Astrocyte of the cerebellum (primary cell): ENCODE measurements at places on chromosomes 2 and 18.

DNA sequence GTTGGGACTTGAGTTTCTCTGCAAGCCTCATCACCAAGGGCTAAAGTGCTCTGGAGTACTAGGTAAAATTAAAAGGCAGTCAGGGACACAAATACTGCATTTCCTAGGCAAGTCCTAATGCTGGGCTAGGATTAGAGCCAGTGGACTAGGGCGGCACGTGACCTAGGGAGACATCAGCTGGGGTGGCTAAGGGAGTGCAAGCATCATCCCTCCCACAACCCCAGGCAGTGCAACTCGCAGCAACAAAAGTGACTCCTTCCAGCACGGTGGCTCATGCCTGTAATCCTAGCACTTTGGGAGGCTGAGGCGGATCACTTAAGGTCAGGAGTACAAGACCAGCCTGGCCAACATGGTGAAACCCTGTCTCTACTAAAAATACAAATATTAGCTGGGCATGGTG is 30.7 kb upstream of the UPP2 start:
- DNase-seq, result no peak

DNA sequence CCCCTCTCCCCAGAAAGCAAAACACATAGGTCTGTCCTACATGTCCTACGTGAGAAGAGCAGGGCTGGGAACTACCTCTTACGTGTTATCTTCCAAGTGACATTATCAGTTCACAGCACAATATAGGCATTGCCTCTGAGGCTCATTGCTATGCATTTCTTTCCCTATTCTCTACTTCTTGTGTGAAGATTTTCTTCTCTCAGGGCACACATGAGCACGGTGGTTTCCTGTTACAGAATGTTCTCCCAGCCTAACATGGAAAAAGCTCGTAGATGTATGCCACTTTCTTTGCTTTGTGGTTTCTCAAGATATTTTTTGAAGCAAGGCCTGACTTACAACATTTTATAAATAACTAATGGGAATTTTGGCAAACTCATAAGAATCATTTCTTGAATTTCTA is 19.4 kb upstream of the DSC3 start:
- peak; percentile 13 for DNase-seq

GRCh38 chr2:184875212-184875611 is 276.9 kb downstream of the ZNF804A start:
- DNase-seq, result no peak

DNA sequence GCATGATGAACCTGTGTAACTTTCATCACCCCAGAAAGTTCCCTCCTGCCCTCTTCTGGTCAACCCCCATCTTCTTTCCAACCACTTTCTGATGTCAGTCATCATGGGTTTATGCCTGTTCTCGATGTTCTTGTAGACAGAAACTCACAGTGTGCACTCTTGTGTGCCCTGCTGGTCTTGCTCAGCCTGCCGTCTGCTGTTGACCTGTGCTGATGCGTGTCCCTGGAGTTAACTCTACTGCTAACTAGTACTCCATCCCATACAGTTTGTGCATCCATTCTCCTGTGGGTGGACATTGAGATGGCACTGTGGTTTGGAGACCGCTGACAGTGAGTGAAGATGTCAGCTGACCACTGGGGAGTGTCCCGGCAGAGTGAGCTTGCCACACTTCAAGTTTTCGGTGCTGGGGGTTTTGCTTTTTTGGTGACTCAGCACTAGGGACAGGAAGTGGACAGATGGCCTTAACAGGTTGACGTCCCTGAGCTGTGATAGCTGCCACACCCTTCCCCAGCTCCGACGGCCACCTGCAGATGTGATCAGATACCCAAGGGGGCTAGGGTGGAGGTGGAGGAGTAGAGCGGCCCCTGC is 14.8 kb downstream of the KLHL29 start:
- DNase-seq, result no peak

- DNase-seq, result no peak
Observed at GRCh38 chr2:73134471-73134870, 21.7 kb upstream of the RAB11FIP5 start.

DNA sequence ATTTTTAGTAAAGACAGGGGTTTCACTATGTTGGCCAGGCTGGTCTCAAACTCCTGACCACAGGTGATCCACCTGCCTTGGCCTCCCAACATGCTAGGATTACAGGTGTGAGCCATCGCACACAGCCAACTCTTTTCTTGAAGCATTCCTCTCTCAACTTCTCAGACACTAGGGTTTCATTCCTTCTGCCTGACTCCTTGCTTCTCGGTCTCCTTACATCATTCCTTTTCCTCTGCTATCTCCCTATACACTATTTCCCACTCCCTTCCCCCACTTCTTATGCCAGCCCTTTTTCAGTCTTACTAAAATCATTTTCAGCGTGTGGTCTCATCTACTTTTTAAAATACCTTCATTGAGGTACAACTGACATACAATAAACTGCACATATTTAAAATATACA is 6.1 kb downstream of the SOS1 start:
- no peak for DNase-seq

GRCh38 chr18:75928706-75929105 is 501.2 kb upstream of the SMIM21 start:
- no peak for DNase-seq

DNA sequence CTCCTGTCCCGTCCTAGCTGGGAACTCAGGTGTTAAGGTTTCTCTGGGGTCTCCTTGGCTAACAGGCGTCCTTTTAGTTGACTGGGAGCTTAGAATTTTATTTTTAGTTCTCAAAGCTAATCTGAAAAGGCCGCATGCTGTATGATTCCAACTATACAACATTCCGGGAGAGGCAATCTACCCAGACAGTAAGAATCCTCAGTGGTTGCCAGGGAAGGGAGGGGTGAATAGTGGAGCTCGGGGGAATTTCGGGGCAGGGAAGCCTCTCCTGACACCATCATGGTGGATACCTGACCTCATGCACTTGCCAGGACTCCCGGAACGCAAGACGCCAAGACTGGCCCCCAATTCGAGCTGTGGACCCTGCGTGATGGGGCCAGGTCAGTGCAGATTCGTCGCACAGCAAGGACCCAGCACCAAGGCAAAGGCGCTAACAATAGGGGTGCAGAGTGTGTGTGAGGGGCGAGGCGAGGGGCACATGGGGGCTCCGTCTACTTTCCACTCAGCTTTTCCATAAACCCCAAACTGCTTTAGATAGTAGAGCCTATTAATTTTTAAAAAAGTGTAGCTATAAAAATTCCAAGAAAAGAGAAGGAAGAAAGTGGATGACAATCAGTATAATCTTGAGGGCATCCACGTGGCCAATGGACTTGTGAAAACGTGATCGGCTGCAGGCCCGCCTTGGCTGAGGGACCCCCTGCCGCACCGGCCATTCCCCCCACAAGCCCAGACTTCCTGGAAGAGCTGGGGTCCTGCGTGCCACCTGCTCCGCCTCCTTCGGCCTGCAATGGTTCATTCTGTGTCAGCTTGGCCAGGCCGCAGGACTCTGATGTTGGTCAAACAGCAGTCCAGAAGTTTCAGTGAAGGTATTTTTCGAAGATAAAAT is 17.3 kb downstream of the PDCD1 start:
- no peak for DNase-seq

- DNase-seq, result no peak
Observed at GRCh38 chr2:15040429-15041084, 408.0 kb downstream of the LRATD1 start.

- DNase-seq, result peak; percentile 28
Observed at GRCh38 chr2:207734264-207734635, 22.8 kb downstream of the CCNYL1 start.

GRCh38 chr18:59229191-59229590 is 9.2 kb downstream of the GRP start:
- DNase-seq, result no peak

DNA sequence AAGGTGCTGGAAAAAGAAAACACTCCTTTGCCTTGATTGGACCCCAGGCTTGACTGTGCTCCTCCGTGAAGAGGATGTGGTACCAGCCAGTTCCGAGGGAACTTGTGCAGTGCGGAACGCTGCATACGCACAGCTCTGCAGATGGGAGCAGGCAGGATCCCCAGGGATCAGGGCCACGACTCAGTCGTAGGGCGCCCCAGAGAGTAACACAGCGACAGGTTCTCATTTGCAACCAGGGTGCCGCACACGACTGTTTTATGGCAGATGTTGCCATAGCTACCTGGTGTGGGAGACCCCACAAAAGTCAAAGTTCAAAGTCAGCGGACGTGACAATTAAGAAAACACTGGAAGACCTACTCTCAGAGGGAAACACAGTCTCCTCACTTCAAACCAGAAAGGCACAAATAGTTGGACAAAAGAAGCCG is 779 bp downstream of the MALL start:
- no peak for DNase-seq

DNA sequence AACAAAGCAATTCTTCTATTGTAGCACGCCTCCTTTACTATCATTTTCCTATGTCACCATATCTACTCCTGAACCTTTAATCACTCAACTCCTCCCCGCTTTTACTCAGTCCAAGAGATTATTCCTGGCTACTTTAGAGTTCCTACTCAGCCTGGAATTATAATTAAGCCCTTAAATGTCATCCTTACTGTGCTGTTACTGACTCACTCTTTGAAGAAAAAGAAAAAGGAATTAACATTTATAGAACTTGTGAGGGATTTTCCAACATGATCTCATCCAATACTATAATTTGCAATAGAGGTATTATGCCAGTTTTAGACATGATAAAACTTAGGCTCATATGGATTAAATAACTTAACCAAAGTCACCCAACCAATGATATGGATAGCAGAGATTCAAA is 61.7 kb downstream of the CCDC88A start:
- DNase-seq, result no peak

DNA sequence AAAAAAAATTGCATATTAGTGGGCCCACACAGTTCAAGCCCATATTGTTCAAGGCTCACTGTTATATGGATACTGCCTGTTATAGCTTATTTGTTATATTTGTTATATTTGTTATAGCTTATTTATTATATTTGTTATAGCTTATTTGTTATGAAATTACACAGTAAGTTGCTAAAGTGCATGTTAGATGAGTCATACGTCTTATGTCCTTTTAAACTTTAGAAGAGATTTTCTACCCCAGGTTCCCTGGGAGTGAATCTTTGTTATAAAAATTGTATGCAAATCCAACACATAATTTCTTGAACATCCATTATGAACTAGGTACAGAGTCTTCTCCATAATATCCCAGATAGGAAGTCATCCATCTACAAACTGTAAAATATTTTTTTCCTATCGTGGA is 22.1 kb downstream of the HTR2B start:
- no peak for DNase-seq

DNA sequence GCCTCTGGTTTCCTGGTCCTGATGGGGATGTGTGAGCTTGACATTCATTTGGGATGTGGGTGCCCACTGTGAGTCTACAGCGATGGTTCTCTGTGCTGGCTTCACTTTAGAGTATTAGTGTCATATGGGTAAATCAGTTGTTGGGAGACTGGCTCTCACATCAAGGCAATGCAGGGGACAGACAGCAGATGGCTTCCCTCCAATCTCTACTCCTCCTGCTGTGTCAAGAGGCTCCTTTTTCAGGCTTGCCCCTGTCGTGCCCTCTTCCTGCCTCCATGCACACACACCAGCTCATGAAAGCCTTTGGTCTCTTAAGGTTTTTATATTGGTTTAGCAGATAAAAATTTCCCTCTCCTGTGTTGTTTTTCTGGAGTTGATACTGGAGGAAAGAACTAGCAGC is 315.6 kb downstream of the RDH14 start:
- no peak for DNase-seq

- no peak for DNase-seq
Observed at GRCh38 chr2:183630964-183631363, 506.7 kb downstream of the NUP35 start.

GRCh38 chr2:158726911-158727592 is 68.1 kb upstream of the DAPL1 start:
- DNase-seq, result no peak

DNA sequence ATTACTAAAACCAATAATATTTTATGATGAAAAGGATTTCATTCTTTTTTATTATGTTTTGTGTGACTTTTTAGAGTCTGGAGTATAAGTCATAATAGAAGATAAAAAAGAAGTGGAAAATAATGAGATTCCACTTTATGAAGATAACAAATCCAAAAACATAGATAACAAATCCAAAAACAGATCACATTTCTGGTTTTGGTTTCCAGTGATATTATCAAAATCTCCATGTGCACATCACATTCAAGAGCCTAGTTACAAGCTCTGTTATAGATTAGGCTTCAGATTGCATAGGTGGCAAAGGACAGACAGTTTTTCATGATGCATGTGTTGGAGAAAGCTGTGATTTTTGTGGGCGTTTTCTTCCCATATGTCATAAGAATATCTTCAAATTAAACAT is 648.2 kb downstream of the STK39 start:
- no peak for DNase-seq

DNA sequence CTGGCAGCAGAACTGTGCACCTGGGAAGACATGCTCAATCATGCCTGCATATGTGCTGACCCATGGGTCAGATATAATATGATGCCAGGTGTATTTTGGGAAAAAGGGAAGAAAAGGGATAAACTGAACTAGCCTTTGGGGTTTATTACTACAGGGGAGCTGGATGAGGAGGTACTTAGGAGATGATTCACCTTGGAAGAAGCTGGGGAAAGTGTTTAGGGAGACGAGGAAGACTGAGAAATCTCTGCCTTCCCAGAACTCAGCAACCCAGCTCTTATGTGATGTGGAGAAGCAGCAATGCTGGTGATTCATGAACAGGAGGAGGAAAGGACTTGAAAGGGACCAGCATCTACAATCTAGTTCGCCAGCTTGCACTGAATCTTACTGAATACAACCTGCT is 110.2 kb downstream of the BARD1 start:
- DNase-seq, result no peak

DNA sequence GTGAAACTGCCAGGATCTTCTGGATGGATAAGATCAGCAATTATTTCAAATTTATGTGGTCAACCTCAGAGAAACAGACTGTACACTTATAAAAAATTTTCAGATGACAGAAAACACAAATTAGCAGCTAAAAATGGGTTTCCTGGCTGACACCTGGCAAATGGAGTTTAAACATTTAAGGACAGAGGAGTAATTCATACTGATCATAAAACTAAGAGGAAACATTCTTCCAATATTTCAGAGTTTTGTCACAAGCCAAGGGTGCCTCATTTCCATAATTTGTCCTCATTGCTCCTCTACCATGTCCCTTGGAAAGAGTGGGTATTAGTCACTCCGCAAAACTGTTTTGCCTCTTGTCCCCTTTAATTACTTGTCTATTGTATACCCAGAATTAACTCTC is 70.2 kb downstream of the TMEFF2 start:
- peak; percentile 32 for DNase-seq

DNA sequence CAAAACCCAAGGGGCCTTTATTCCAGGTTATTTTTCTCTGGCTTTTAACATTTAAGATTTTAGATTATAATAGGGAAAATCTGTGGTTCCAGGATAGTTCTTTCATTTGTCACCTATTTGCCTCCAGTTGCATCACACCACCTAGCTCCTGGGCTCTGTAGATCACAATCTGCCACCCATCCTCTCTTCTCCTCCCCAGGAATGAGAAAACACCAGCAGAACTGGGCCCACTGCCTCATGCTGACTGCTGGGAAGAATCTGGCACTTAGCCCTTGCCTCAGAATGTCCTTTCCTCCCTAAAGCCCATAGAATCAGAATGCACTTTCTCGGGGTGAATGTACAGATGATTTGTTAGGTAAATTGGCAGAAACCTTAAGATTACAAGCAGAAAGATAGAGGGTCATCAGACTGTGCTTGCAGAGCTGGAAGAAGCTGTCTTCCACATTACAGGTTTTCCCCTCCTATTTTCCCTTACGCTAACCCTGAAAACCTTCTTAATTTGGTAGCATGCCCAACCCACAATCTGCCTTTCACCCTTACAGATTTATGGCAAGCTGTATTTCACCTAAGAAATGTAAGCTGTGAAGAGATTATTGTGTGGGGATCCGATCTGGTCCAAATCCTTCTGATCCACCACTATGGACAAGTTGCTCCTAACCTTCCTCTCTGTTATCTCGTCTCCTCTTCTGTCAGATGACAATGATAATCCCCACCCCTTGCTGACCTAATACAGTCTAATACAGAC is 72.6 kb downstream of the LRRC30 start:
- DNase-seq, result no peak
